ENCODE measurements at places on chromosomes 11 and 22.
A peak's percentile ranks its signal among the peaks of the same experiment; 100 is the strongest.

DNA sequence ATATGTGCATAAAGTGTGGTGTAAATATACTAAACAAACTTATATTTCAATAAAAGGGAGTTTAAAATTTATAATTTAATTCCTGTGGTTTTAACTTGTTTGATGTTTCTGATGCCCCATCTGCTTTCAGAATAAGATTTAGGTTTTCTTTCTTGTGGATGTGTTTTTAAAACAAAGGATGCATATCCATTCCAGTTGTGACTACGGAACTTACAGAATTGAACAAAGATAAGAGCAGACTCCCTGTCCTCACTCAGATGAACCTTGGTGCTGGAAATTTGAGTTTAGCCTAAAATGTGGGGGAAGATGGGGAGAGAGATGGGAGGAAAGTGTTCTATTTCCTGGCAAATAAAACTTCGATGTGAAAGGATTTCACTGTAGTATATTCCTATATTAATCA, 2.5 kb downstream of the FJX1 start:
- DNase-seq, result no peak

- DNase-seq, result no peak
These were observed 2.0 kb upstream of the SCN4B start for GRCh38 chr11:118154641-118155040.

DNA sequence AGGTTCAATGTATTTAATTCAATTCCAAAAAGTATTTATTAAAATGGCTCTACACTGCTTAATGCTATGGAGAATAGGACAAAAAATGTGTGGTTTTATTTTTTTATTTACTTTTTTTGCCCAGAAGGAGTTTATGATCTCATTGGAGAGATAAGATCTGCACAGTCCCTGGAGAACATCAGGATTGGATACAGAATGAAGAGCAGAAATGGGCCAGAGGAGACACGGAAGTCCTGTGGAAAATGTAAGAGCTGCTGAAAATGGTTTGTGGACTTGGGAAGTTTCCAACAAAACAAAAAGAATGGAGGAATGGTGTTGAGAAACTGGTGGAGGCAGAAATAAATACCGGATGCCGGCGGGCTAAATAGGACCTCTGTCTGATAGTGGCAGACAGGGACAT, 554.6 kb downstream of the OPCML start:
- no peak for DNase-seq

DNA sequence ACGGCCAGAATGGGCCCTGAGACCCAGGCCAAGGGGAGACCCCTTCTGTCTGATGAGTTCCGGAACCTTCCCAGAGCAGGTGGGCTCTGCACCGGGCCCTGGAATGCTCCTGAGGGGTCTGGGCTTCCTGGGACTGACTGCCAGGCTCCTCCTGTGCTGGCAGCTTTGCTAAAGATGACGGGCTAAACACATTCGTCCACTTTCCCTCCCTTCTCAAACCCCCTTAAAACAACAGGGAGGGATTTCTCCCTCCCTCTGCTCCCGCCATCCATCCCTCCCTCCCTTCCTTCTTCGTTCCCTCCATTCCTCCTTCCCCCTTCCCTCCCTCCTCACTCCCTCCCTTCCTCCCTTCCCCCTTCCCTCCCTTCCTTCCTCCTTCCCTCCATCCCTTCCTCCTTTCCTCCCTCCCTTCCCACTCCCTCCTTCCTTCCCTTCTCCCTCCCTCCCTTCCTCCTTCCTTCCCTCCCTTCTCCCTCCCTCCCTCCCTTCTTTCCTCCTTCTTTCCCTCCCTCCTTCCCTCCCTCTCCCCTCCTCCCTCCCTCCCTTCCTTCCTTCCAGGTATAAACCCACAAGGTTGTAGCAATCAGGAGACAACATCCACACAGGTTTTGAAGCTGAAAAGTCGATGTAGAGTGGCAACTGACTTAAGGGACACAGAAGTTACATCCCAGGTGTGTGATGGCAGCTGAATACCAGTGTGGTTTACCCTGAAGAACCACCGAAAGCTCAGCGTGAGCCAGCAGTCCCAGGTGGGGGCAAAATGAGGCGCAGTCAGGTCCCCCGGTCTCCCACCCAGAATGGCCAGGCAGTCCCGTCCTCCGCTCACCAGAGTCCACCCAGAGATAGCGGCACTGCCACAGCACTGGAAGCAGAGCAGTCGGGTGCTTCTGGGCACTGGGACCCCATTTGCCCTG, 18.8 kb upstream of the MGAT3 start:
- no peak for DNase-seq

DNA sequence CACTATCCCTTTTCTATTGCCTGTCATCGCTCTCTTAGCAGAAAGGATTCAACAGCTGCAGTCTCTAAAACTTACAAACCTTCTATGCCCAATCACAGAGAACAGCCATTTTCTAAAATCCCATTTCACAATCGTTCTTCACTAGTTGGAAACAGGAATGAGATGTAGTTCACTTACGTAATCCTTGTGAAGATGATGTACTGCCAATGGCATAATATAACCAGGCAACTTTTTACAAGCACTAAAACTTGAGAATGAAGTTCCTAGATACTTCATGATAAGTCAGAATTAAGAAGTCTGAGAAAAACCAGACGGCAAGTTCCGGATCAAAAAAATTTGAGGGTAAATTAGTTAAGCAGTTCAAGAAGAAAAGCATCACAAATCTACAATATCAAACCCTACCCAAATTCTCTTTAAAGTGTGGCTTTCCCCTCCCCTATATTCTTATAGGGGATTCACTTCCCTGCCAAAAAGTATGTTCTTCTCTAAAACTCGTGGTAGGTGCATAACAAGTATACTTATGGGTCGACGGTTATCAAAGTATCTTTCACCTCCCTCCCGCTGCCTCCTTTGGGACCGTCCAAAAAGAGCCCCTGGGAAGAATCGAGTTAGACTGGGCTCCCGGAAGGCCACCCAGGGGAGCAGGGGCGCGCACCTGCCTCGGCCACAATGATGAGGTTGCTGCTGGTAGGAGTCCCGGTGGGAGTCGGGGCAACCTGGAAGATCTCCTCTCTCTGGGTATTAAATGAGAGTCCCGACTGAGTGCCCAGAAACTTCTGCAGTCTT, 666 bp downstream of the MSANTD4 start:
- no peak for DNase-seq

- peak; percentile 64 for DNase-seq
These were observed 1.3 kb upstream of the TM7SF2 start for GRCh38 chr11:65110354-65110861.

All from NCI-H2029 (cell line).